MCF 10A (cell line): ENCODE measurements at places on chromosomes 11 and 22. TPM values are rescaled to one million over a fixed set of nuclear protein-coding genes. Genes with fewer than 3 reads are reported as not detected.

Gene KIAA1671
- 61.0 and 68.1 TPM in 2 replicates for total RNA-seq

Gene WBP2NL
- total RNA-seq = 0.66 and 1.1 TPM in 2 replicates

Gene VPREB3
- total RNA-seq = not detected in 2 replicates

Gene CCDC73
- 0.09 and 0.17 TPM in 2 replicates for total RNA-seq

Gene STIP1
- 161 and 171 TPM in 2 replicates for total RNA-seq

Gene DLG2
- 0.26 and 0.54 TPM in 2 replicates for total RNA-seq

Gene TSKU
- total RNA-seq = 18.4 and 20.1 TPM in 2 replicates

Gene CDKN1C
- total RNA-seq = 5.7 and 6.9 TPM in 2 replicates

Gene APOBEC3B
- 1.0 and 1.1 TPM in 2 replicates for total RNA-seq

Gene ELFN2
- total RNA-seq = 4.2 and 5.1 TPM in 2 replicates

Gene RRP7A
- total RNA-seq = 45.1 and 59.4 TPM in 2 replicates

Gene PAMR1
- total RNA-seq = 0.51 TPM in 1 of 2 replicates, not detected in the other

Gene OR2D2
- total RNA-seq = 0.37 and 0.56 TPM in 2 replicates

Gene IGSF22
- not detected in 2 replicates for total RNA-seq

Gene PANX3
- total RNA-seq = not detected in 2 replicates

- no peaks in the 10 kb centered on the region for H3K4me1 ChIP-seq
- H3K27me3 ChIP-seq = peaks cover 28% of the 10 kb centered on the region
- H3K4me3 ChIP-seq = no peak overlapping the region
- H3K27ac ChIP-seq = no peak overlapping the region
- H3K36me3 ChIP-seq = no peaks in the 10 kb centered on the region
Observed at GRCh38 chr11:120863359-120863758, 160.5 kb upstream of the TBCEL start.

DNA sequence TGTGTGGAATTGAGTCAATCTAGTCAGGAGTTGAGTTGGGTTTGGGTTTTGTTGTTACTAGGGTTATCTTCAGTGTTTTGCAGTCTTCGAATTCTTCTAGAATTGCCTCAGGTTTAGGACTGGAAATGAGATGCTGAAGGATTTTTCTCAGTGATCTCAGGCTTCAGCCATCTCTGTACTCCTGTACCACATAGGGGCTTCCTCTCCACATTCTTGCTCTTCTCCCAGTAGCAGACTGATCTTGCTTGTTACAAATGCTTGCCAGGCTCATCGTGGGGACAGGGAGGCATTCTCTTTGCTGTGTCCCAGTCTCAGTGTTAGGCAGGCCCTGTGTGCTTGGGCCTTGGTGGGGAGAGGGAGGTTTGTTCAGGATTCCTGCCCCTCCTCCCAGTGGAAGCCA, 96.1 kb downstream of the LRRC32 start:
- DNase-seq = no peak
- H3K27ac ChIP-seq = no peak overlapping the region
- peaks cover 30% of the 10 kb centered on the region for H3K4me1 ChIP-seq
- no peaks in the 10 kb centered on the region for H3K36me3 ChIP-seq
- H3K27me3 ChIP-seq = no peaks in the 10 kb centered on the region

- DNase-seq = peak; percentile 30
- H3K27me3 ChIP-seq = peaks cover 12% of the 10 kb centered on the region
- H3K36me3 ChIP-seq = peaks cover 6% of the 10 kb centered on the region
Observed at GRCh38 chr11:75577207-75577606, 15.2 kb downstream of the SERPINH1 start.

- H3K4me3 ChIP-seq = no peak overlapping the region
- H3K36me3 ChIP-seq = peaks cover 97% of the 10 kb centered on the region
- peak overlapping the region; percentile 35 for H3K27ac ChIP-seq
- no peaks in the 10 kb centered on the region for H3K27me3 ChIP-seq
- no peaks in the 10 kb centered on the region for H3K4me1 ChIP-seq
Observed at GRCh38 chr22:40826984-40827741, 8.0 kb upstream of the SLC25A17 start.

DNA sequence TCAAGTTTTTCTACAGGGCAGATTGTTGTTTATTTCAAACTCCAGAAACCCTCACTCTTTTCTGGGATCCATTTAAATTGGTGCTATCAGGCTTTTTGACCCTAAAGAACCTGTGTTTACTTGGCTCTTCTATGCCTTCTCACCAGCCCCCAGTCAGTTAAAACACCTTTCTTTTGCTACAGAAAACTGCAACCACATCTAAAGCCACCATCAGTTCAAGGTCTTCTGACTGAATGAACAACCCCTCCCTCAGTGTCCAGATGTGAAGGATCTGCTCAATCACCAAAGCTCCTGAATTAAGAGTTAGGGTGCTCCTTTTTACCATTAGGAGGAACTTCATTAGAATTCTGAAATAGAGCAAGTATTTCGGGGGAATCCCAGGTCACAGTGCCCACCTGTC, 7.0 kb upstream of the GLYATL1B start:
- no peak overlapping the region for H3K4me3 ChIP-seq
- H3K4me1 ChIP-seq = no peaks in the 10 kb centered on the region
- DNase-seq = no peak
- peaks cover 34% of the 10 kb centered on the region for H3K27me3 ChIP-seq
- H3K27ac ChIP-seq = no peak overlapping the region
- H3K36me3 ChIP-seq = no peaks in the 10 kb centered on the region

- H3K27ac ChIP-seq = no peak overlapping the region
- no peaks in the 10 kb centered on the region for H3K4me1 ChIP-seq
- H3K27me3 ChIP-seq = no peaks in the 10 kb centered on the region
- no peak for DNase-seq
Observed at GRCh38 chr11:36635066-36635862, 37.2 kb upstream of the RAG2 start.

DNA sequence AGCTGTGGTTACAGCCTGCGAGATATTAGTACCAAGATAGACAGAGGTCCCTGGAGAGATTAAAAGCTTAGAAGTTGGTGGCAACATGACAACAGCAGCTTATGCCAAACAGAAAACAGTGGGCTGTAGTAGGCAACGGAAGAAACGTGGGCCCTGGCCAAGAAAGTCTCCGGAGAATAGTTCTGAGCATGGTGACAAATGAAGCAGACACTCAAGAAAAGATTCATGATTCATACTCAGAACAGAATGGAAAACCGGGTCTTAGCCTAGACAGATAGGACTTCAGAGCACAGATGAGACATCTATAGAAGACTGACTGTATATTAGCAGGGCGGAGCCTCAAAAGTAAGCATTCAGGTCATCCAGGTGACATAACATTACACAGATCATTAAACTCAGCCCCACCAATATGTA, 727.4 kb downstream of the ETS1 start:
- H3K36me3 ChIP-seq = no peaks in the 10 kb centered on the region
- H3K4me3 ChIP-seq = no peak overlapping the region
- DNase-seq = no peak
- H3K27ac ChIP-seq = no peak overlapping the region

- H3K27ac ChIP-seq = no peak overlapping the region
- H3K4me3 ChIP-seq = no peak overlapping the region
- H3K36me3 ChIP-seq = no peaks in the 10 kb centered on the region
- no peaks in the 10 kb centered on the region for H3K4me1 ChIP-seq
Observed at GRCh38 chr11:117918366-117919255, 10.6 kb downstream of the TMPRSS13 start.

- no peak overlapping the region for H3K4me3 ChIP-seq
- H3K36me3 ChIP-seq = no peaks in the 10 kb centered on the region
- H3K4me1 ChIP-seq = peaks cover 6% of the 10 kb centered on the region
- peaks cover 36% of the 10 kb centered on the region for H3K27me3 ChIP-seq
Observed at GRCh38 chr22:43627485-43628213, 184.5 kb downstream of the EFCAB6 start.

DNA sequence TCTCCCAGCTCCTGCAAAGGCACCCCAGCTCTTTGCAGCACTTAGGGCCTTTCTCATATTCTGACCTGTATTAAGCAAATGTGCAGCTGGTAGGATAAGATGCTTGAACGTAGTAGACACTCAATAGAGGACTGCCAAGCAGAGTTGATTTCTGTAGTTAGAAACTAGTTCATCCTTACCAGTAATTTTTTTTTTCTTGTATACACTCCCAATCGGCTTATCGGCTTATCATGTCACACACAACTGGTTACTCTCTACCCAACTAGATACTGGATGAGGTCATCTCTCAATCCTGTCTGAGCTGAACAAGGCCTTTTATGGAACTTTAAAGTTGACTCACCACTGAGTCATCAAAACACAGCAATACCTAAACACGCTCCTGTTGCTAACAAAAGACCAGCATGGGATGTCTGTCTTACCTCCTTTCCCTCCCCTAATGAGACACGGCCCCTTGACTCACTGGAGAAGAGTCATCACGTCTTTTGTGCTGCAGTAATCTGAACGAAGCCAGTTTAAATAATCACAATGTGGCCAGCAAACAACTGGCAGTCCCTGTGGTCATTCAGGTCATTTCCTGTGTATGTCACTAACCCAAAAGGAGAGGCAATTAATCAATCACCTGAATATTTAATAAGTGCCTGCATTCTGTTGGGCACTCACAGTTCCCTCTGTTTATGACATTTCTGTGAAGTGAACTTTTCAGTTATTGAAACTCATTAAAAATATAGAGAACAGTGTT, 7.5 kb upstream of the WEE1 start:
- peak overlapping the region; percentile 100 for H3K27ac ChIP-seq
- no peaks in the 10 kb centered on the region for H3K27me3 ChIP-seq
- peaks cover 10% of the 10 kb centered on the region for H3K36me3 ChIP-seq
- peaks cover 43% of the 10 kb centered on the region for H3K4me1 ChIP-seq
- H3K4me3 ChIP-seq = no peak overlapping the region

DNA sequence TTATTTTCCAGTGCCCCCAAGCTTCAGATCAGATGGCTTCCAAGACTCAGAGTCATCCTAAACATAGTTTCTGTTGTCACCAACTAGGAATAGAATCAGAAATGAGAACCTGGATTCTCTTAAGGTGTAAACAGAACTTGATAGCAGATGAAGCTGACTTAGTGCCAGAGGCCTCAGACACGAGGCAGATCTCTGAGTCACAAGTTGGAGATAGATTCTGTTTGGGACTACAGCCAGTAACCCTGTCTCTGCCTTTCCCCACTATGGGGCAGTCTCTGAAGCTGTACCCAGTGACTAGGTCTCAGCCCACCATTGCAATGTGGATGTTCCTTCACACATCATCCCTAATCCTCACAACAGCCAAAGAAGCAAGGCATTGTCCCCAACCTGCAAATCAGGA, 25.4 kb downstream of the NEU3 start:
- H3K4me1 ChIP-seq = no peaks in the 10 kb centered on the region
- H3K4me3 ChIP-seq = no peak overlapping the region
- peaks cover 11% of the 10 kb centered on the region for H3K36me3 ChIP-seq

DNA sequence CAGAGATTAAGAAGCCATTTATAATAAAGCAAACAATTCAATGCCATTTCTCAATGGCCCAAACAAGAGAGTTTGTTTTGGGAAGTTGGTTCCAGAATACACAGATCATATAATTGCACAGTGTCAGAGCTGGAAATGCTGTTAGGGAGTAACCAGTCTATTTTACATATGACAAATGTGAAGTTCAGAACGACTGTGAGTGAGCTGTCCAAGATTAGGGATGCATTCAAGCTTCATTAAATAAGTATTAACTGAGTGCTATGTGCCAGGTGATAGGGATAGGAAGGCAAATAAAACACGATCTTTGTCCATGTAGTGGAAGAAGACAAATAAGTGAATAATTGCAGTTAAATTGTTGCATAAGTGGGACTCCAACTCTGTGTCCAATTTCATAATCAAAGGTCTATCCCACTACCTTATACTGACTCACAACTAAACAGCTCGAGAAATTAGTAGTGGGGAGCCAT, 33.1 kb upstream of the PICALM start:
- peaks cover 11% of the 10 kb centered on the region for H3K4me1 ChIP-seq
- peak; percentile 38 for DNase-seq
- peak overlapping the region; percentile 2 for H3K27ac ChIP-seq
- no peak overlapping the region for H3K4me3 ChIP-seq
- H3K36me3 ChIP-seq = no peaks in the 10 kb centered on the region

- no peaks in the 10 kb centered on the region for H3K27me3 ChIP-seq
- H3K4me1 ChIP-seq = peaks cover 8% of the 10 kb centered on the region
- peak; percentile 80 for DNase-seq
- H3K36me3 ChIP-seq = peaks cover 58% of the 10 kb centered on the region
Observed at GRCh38 chr11:69644071-69644961, 3.4 kb downstream of the CCND1 start.

DNA sequence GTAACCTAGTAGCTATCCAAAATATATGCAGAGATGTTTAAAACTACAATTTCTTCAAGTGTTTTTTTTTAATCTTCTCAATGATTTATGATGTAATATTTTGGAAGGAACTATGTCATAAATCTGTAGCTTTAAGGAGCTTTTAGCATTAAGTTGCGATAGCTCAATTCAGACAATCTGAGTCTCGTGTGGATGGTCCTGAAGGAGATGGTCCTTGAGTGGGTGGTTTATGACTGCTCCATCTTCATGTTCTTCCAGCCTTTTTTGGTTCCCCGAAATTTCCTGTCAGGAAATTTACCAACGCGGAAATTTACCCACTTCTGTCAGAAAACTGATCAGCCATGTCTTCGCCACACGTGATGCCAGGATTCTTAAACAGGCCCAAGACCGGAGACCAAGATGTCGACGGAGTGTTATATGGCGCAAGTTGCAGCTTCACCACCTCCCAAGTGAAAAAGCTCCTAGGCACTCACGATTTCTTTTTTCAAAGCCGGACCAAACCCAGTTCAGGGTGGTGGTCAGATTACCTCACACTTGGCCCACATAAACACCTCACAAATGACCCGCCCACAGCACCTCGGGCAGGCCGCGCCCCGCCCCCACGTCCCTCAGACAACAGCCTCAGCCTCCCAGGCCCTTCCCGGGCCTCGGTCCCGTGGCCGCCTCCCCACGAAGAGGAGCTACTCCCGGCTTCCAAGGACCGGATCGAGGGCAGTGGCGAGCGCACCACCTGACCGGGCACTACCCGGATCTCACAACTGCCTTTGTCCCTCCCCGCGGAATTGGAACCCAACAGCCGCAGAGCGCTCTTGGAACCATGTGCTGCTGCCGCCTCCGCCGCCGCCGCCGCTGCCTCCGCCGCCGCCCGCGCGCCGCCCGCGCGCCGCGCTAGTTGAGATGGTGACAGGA, at the start of gene MORC2:
TSS of gene MORC2 (minus strand) at position 760 of the 909 bp plus-strand sequence. CDS start 885 bp downstream, outside the sequence.
- H3K27me3 ChIP-seq = no peaks in the 10 kb centered on the region
- H3K27ac ChIP-seq = peak within 1 kb of the TSS; percentile 88
- DNase-seq = no peak
- H3K4me3 ChIP-seq = peak within 1 kb of the TSS; percentile 88
- H3K4me1 ChIP-seq = peaks cover 28% of the 10 kb centered on the region
